Left lung (tissue), 14 donors: ENCODE measurements at places on chromosomes 11 and 22. TPM values are rescaled to one million over a fixed set of nuclear protein-coding genes. Genes with fewer than 3 reads are reported as not detected.

The KRTAP5-6 gene
- total RNA-seq = not detected

The BATF2 gene
- 8.1 TPM for total RNA-seq

The PTGDR2 gene
- total RNA-seq = 0.21 TPM

- peak; percentile 83 for DNase-seq
Measured at GRCh38 chr22:31046539-31047226, 34.4 kb upstream of the SMTN start.

DNA sequence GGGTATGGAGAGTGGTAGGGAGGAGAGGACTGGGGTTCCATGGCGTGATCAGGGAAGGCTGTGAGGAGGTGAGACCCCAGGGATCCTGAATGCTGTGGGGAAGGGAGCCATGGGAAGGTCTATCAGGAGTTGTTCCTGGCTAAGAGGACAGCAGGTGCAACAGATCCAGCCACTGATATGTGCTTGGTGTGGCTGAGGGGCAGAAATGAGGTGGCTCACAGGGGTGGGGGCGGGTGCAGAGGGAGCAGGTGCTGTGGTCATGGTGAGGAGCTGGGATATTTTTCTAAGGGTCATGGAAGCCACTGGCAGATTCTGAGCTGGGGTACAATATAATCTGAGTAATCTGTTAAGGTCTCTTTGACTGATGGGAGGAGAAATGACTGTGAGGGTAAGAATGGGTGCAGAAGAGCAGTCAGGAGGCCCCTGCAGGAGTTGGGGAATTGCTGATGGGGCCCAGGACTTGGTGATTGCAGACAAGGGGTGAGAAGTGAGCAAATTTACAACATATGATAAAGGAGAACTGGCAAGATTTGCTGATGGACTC, 31.3 kb upstream of the DMC1 start:
- DNase-seq = no peak

GRCh38 chr11:59668188-59668949, 468 bp downstream of the PATL1 start:
- peak; percentile 85 for DNase-seq

The ART1 gene
- 0.55 TPM for total RNA-seq

The ARHGAP8 gene
- 18.3 TPM for total RNA-seq

The CYTH4 gene
- 16.2 TPM for total RNA-seq

GRCh38 chr11:102256251-102256650, 61.0 kb upstream of the BIRC3 start:
- no peak for DNase-seq
